ENCODE measurements at places on chromosomes 7 and 10.

- DNase-seq = peak; percentile 15
Observed at GRCh38 chr10:70903262-70903921, 15.0 kb upstream of the PCBD1 start.

GRCh38 chr10:78217336-78217735 is 183.7 kb downstream of the RPS24 start:
- no peak for DNase-seq

GRCh38 chr10:109928475-109928891 is 5.2 kb upstream of the XPNPEP1 start:
- no peak for DNase-seq

DNA sequence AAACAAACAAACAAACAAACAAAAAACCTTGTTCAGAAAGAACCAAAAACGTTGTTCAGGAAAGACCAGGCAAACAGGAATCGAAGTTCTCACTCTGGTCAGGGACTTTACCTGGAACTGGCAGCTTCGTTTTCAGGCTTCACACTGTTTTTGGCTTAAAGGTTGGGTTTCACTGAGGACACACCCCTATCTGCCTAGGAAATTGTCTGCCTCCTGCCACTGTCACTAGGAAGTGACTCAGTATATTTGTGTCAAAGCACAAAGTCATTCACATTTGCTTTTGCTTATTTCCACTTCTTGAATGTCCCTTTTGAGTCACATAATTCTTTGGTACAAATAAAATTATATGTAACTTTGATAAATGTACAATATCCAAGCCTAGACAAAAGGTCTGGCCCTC is 37.9 kb downstream of the PNLIPRP3 start:
- no peak for DNase-seq

- no peak for DNase-seq
Observed at GRCh38 chr10:31645786-31646185, 282.8 kb downstream of the ARHGAP12 start.

- DNase-seq = no peak
Observed at GRCh38 chr7:38102507-38102906, 75.5 kb upstream of the STARD3NL start.

DNA sequence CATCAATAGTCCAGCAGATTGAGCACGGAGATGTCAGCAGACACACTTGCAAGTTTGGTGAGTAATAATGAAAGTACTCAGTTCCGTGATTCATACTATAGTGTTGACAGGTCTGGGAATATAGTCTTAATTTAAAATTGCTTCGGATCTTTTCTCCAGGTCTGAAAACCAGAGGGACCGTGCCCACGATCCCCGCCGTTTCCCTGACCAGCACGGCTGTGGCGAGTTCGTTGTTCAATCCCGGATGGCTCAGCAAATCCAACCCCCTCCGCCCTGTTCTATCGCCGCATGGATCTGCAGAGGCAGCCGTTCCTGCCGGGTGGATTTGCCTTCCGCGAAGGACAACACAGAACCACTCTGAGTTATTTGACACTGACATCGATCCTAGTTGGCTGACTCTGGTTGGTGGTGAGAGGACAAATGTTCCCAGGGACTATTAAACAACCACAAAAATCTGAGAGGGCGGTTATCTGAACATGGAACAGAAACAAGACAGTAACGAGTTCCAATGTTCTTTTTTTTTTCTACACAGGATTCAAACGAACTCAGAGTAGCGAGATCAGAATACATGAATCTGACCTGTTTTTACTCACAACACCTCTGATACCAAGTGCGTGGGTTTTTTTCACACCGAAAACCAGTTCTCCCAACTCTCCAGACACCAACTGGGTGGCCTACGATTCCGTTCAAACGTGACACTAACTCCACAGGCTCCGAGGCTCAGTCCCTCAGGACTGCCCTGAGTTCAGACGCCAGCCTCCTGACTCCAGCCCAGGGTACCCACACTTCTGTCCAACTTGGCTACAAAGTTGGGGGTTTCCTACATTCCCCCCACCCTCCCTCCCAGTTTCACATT is 52.7 kb downstream of the RBM17 start:
- DNase-seq = no peak

- DNase-seq = peak; percentile 92
Observed at GRCh38 chr10:5977471-5978229, at the start of gene IL15RA. Gene IL15RA, minus strand, starts transcription at chr10:5977543. Its CDS starts 51 bp downstream, at chr10:5977492.

GRCh38 chr7:76108540-76109233 is 60.8 kb downstream of the MDH2 start:
- no peak for DNase-seq

GRCh38 chr10:126670056-126670894 is at the start of gene C10orf90:
Gene C10orf90, minus strand, starts transcription at chr10:126670693. Its CDS starts 213 bp downstream, at chr10:126670480.
- no peak for DNase-seq

- DNase-seq = no peak
Observed at GRCh38 chr7:139838876-139839275, 9.8 kb downstream of the TBXAS1 start.

- DNase-seq = no peak
Observed at GRCh38 chr7:85065306-85065705, 121.5 kb downstream of the SEMA3D start.

DNA sequence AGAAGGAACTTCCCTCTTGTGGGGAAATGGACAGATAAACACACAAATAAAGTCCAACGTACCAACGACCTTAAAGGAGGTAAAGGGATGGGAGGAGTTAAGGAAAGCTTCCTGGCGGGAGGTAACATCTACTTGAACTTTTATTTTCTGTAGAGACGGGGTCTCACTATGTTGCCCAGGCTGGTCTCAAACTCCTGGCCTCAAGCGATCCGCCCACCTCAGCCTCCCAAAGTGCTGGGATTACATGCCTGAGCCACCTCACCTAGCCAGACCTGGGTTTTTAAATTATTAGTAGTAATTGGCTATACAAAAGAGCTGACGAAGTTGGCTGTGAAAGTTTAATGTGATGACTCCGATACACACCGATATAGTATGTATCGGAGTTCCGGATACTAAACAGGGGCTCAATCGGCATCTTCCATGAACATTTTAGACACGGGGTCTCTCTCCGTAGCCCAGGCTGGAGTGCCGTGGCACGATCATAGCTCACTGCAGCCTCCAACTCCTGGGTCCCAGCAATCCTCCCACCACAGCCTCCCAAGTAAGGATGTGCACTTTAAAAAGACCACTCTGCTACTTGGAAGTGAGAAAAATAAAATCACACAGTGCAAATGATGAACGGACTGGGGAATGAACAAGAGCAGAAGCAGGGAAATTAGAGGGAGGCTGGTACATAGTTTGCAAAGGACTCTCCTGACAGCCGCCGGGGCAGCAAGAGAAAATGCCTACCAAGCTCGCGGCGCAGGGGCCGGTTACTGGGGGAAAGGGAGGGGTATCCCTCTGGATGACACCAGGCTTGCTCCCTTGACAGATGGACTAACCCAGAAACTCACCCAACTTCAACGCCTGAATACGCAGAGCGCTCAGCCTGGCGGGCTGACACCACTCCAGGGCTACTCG is 1.0 kb downstream of the BCL7B start:
- DNase-seq = no peak

- DNase-seq = no peak
Observed at GRCh38 chr7:25658375-25658774, 430.1 kb upstream of the NPVF start.

DNA sequence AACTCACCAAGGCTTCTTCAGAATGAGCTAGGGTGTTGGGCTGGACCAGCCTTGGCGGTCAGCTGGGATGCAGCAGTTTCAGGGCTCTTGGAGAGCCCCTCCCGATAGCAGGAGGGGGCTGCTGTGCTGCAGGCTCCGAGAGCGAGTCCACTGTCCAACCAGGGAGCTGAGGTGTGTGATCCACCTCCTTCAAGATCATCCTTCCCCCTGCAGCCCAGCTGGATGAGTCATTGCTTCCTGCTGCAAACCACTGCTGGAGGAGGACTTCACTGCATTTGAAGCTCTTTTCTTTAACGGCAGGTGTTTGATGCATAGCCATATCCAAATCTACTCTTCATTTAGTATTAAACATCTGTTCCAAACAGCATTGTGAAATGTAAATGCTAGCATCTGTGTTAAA is 54.2 kb upstream of the EBF3 start:
- DNase-seq = peak; percentile 15

All from stimulated activated CD4-positive, alpha-beta T cell treated with anti-CD3 and anti-CD28 coated beads, Interleukin-4, amount 100 ng/mL, for 4 hours (primary cell).